ENCODE measurements at places on chromosomes 11 and 22.

- DNase-seq = no peak
These were observed 392.8 kb upstream of the CCDC90B start for GRCh38 chr11:83678831-83679584.

GRCh38 chr11:59756558-59756840 is 1.3 kb downstream of the STX3 start:
- DNase-seq = no peak

DNA sequence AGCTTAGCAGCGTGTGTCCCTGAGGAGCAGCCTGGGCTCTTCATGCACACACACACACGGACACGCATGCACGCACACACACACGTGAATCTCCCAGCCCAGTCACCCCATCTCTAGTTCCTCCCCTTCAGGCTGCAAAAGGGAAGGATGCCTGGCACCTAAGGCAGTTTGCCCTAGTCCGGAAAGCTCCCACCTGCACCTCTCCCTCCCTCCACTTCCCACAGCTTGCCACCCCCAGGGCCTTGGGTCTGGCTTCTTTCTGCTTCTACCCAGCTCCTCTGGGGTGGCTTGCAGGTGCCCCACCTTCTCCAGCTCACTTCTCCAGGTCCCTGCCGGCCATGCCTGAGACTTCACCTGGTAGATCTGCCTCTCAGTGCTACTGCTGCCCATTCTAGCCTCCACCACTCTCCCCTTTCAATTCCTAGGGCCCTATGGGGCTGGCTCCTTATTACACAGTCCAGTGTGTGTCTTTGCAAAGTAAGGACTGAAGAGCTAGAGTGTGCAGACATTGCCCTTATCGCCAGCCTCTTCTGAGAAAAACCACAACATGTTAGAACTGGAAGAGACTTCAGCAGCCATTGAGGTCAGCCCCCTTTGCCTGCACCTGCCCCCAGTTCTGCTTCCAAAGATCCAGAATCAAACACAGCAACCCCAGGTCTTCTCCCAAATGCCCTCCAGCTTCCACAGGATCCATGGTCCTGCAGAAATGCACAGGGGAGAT is 33.5 kb upstream of the CHST1 start:
- no peak for DNase-seq

- no peak for DNase-seq
These were observed 89.0 kb downstream of the MICAL2 start for GRCh38 chr11:12199231-12199948.

- DNase-seq = no peak
These were observed 6.5 kb upstream of the MYRF start for GRCh38 chr11:61745781-61746441.

GRCh38 chr11:48013269-48013901 is 33.0 kb downstream of the PTPRJ start:
- peak; percentile 75 for DNase-seq

GRCh38 chr11:41274831-41275230 is 184.6 kb downstream of the LRRC4C start:
- DNase-seq = no peak

DNA sequence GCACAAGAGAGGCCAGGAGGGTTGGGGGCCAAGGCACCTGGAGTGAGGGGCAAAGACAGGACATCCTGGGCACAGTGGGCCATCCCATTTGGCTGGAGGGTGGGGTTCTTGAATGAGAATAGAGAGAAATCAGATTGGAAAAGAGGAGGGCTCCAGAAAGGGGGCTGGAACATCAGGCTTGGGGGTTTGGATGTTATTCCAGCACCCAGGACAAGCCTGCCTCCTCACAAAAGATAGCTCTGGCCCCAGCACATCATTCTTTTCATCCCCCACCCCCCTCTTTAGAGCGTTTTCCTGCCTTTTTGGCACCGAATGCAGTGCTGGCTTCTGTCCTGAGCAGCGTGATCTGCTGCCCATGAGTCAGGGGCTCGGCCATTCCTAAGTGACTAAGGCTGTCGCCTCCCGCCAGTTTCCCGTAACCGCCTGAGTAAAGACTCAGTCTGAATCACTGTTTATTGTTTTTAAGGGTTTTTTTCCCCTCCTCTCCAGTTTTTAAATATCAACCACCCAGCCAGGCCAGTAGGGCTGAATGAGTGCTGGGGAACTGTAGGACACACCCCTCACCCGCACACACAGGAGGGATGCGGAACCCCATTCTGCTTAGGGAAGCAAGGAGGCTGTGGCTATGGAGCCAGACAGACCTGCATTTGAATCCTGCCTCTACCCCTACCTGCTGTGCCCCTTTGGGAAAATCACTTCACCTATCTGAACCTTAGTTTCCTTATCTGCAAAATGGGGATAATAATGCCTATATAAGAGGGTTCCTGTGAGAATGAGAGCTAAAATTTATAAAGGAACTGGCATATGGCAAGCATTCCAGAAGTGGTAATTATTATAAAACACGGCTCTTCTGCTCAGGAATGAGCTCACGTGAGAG is 32.4 kb upstream of the NAV2 start:
- DNase-seq = peak; percentile 73

DNA sequence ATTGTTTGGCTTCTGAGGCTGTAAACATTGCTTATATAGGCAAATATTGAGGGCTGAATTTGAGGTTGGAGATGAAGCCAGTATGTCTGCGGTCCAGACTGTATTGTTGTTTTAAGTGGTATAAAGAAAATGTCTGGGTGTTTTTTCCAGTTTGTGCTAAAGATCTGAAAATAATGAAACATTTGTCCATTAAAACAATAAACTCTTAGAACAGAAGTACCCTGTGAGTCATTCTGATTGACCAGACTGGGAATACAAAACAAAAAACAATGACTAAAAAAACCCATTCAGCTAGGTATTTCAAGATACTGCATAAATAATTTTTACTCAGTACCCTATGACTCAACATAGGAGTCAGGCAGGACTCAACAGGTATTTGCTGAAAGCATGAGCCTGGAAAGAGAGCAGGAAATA is 20.4 kb downstream of the ALKBH8 start:
- DNase-seq = no peak

DNA sequence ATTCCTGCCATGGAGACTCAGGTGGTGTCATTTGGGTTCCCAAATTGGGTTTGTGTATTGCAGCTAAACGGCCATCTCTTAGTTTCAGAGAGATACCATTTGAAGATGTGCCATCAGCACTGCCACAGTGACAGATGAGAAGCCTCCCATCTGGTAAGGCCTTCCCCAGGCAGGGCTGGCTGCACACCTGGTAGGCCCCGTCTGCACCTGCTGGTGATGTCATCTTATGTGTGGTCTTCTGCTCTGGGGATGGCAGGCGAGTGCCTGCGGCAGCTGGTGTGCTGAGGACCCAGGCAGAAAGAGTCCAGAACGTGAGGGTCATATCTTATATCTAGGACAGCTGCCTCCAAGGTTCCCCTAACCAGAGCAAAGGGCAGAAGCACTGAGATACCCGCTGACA is 100.6 kb downstream of the CSNK2A3 start:
- DNase-seq = no peak

DNA sequence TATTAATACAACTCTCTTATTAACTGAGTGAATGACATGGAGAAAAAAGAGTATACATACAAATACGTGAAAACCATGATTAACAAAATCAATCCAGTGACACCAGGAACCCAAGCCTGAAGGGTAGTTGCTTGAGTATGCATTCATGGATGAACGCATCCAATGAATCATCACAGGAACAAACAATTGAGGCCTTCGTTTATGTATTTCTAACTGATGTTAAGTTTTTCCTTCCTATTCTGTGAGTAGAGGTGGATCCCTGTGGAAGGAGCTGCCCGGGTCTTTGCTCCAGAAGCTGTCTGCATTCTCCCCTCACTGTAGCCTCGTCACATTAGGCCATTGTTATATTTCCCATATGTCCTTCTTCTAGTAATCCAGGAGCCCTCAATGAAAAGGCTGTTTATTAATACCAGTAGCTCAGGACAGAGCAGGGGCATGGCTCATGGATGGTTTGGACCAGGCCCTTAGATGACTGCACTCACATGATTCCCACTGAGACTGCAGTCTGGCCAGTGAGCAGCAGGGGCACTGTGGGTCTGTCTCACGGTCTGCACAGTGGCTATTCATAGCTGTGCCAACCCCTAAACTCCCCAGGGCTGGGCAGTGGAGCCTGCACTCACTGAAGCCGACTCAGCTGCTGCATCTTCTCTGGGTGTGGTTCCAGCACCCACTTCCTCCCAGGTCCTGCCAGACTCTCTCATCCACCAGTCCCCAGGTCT is 128.1 kb upstream of the TOP3B start:
- peak; percentile 61 for DNase-seq

DNA sequence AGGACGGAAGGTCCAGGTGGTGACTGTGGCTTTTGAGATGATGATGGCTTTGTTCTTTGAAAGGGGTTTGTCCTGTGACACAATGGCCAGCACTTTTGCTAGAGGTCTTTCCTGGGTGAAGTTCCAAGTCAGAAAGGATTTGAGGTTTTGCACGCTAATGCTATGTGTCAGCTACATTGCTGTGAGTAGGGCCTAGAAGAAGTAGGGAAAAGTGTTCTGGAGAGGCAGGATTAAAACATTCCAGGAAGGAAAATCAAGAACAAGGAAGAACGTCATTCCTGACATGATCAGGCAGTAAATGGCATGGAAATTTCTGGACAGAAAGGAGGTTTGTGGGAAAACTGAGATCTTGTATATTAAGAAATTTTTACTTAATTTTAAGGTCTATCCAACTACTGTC is 290.7 kb downstream of the NTM start:
- no peak for DNase-seq

DNA sequence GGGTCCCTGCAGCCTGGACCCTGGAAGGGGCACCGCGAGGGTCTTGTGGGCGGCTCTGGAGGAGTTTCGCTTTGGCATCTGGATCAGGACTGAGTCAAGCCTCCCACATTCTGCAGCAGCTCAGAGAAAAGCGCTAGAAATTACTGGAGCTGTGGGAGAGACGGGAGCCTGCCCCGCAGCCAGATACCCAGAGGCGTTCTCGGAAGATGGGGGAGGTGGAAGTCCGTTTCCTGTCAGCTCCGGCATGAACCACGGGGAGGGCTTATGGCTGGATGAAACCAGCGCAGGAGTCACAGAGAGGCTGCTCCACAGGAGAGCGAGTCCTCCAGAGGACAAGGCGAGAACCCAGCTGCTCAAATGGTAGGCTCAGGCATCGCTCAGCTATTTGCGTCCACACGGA is 379.3 kb downstream of the OPCML start:
- DNase-seq = no peak

- no peak for DNase-seq
These were observed 174.7 kb downstream of the TBC1D22A start for GRCh38 chr22:46937185-46937584.
